ENCODE measurements at places on chromosomes 2 and 18.
A peak's percentile ranks its signal among the peaks of the same experiment; 100 is the strongest.

- DNase-seq = no peak
Observed at GRCh38 chr2:109448946-109449788, 164.6 kb downstream of the SEPTIN10 start.

DNA sequence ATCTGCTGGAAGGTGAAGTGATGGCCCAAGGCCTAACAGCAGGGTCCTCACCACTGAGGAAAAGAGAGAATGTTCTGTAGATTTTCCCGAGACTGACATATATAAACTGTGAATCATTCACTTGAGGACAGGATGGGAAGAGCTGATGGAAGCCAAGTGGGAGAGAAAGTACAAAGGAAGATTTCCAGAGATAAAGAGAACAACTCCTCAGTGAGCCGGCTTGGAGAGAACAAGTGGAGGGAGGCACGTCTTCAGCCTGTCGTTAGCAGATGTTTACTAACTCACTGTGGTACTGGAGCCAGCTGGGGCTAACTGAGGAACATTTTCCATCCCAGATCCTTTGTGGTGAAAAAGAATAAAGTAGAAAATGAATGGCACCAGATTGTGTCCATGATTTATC is 552.9 kb upstream of the TNP1 start:
- DNase-seq = no peak

- DNase-seq = peak; percentile 30
Observed at GRCh38 chr2:234252772-234253171, 202.3 kb downstream of the SPP2 start.

DNA sequence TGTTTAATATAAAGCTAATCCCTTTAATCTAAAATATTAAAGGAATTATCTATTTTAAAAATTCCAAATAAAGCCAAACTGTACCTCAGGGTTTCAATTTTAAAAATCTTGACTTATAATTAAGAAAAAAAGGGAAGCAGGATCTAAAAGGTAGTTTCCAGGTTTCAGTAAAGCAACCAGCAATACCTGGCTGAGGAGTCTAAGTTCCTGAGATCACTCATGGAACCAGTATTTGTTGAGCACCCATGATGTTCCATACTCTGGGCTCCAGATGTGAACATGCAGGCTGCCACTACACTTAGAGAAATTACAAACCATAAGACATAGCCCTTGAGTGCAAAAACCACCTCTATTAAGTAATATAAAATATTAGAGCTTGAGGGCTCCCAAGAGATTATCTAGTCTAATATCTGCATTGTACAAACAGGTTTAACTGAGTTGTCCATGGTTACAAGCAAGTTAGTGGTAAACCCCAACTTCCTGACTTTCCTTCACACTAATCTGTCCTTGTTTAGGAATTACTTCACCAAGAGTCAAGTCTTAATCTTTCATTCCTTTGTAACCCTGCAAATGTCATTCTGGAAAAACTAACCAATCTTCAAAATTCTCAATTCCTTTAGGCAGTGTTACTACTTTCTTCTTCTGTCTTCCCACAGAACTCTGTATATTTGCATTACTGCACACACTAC is 49.2 kb downstream of the CLASP1 start:
- no peak for DNase-seq

GRCh38 chr2:120936476-120937334 is 201.0 kb downstream of the GLI2 start:
- no peak for DNase-seq

GRCh38 chr2:241190291-241190981 is 2.0 kb downstream of the ANO7 start:
- no peak for DNase-seq

GRCh38 chr2:150663143-150663542 is 175.7 kb upstream of the RND3 start:
- DNase-seq = no peak

- DNase-seq = no peak
Observed at GRCh38 chr18:51361130-51361860, 163.8 kb upstream of the MEX3C start.
